CMK (cell line): ENCODE measurements at places on chromosomes 7 and 10.

- peak; percentile 76 for DNase-seq
Observed at GRCh38 chr7:94907026-94907810, at the start of gene PPP1R9A. TSS of gene PPP1R9A (plus strand) at chr7:94907594. CDS start at chr7:94910114, 2,520 bp downstream.

- no peak for DNase-seq
Observed at GRCh38 chr7:93851536-93851935, 39.0 kb downstream of the TFPI2 start.

DNA sequence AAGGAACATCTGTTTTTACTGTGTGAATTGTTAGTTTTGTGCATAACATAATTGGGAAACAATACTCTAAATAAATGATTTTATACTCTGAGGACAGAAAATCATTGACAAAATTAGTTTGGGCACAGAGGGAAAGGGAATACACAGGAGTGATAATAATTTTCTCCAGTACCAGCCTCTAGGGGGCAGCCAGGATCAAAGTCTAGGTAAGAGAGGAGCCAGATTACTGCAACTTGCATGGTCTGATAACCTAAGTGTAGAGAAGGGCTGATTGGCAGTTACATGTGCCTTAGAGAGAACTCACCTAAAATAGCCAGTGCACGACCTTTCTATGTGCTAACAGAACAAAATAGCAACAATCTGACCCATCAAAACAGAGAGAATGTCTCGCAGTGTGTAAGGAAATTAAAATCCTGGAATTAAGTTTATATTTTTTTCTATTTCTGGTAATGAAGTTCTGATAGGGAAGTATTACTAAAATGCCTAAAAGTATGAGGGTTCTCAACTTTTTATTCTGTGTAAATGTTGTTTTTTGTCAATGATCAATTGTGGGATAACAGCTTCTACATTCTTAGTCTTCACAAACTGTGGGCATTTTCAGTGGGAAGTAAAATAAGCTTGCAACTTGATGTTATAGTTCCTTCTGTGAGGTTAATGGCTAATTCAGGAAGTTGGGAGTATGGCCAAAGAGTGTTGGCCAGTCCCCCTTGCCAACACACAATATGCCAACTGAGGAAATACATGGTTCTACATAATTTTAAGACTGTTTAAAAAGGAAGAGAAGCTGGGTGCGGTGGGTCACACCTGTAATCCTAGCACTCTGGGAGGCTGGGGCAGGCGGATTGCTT is 66.4 kb downstream of the EXOC6 start:
- DNase-seq: peak; percentile 30

- DNase-seq: no peak
Observed at GRCh38 chr10:93198401-93199131, 124.9 kb downstream of the CYP26A1 start.

DNA sequence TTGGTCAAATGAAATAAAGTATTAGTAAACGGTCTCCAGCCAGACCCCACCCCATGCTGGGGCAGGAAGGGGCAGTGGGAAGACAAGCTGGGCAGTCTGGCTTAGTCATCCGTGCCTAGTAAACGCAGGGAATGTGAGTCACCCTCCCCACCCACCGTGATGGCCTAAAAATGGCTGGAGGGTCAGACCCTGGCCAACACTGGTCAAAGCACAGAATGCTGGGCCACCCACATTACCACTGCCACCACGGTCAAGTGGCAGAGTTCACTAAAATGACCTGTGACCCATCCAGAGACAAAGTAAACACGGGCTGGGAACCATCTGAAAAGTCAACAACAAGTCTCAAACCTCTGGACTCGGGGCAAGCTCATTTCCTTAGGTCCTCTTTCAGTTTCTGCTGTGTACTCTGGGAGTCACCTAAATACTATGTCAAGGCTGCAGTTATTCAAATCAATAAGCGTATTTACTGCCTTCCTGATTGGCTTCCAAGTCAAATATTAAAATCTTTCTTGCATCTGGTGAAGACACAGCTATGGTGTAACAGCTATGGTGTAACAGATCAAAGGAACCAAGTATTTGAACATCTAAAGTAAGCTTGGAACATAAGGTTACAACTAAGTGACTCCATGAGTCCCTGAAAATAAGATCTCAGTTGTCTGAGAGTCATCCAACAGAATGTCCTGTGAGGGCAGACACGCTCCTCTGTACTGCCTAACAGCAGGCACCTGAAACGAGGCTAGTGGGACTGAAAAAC is 3.0 kb downstream of the ZFAND2A start:
- no peak for DNase-seq

- no peak for DNase-seq
Observed at GRCh38 chr10:24382596-24382978, 173.6 kb downstream of the KIAA1217 start.
